Right lobe of liver (tissue), 6 donors: ENCODE measurements at places on chromosomes 6 and 20.
A peak's percentile ranks its signal among the peaks of the same experiment; 100 is the strongest.

GRCh38 chr6:144488590-144488989 lies 203.5 kb downstream of the UTRN start:
- no peak for DNase-seq

DNA sequence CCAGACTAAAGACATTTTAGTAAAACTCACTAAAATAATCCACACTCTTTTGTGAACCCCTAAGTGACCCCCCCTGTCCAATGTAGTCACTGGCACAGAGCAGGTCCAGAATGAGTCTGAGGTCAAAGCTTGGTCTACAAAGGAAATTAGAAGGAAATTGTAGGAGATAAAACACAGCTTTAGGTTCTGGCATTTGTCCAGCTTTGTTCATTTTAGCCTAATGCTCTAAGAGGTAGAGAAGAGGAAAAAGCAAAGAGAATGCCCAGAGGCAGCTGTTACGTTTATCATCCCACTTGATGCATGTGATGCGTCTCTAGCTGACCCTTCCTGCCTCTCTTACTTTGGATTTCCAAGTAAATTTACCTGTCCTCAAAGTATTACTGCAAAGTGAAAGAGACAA lies 62.5 kb downstream of the CNKSR3 start:
- DNase-seq = no peak

- DNase-seq = no peak
Measured at GRCh38 chr6:2229742-2230141, 15.7 kb downstream of the GMDS start.

DNA sequence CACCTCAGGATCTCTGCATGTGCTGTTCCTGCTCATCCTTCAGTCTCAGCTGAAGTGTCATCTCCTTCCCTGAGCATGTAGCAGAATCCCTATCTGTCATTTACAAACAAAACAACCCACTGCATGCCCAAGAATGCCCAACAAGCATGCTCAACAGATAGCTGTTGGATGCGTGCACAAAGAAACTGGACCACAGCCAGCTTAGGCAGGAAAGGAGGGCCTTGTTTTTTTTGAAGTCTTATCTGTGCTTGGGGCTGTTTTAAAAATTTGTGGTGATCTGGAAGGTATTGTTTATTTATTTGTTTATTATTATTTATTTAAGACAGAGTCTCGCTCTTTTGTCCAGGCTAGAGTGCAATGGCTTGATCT lies 18.5 kb upstream of the SLC16A10 start:
- no peak for DNase-seq

GRCh38 chr20:43666376-43667328 lies at the start of gene MYBL2:
Gene MYBL2 (plus strand): TSS chr20:43667114. CDS start chr20:43667284, 170 bp downstream.
- peak; percentile 62 for DNase-seq

- no peak for DNase-seq
Measured at GRCh38 chr20:15902493-15902892, 670.8 kb downstream of the KIF16B start.

DNA sequence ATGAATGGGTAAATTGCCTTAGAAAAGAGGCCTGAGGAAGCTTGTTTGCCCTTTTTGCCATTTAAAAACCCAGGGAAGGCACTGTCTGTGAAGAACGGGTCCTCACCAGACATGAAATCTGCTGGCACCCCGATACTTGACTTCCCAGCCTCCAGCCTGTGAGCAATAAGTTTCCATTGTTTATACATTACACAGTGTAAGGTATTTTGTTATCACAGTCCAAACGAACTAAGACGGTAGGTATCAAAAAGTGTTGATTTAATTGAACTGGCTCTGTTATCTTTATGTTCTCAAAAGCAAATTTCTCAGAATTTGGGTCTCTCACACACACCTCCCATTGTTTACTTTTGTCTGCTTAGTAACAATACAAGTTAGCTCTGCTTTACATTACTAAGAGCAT lies 181.1 kb upstream of the MARCKS start:
- no peak for DNase-seq

GRCh38 chr6:104014163-104014959 lies 845.4 kb downstream of the HACE1 start:
- DNase-seq = no peak

DNA sequence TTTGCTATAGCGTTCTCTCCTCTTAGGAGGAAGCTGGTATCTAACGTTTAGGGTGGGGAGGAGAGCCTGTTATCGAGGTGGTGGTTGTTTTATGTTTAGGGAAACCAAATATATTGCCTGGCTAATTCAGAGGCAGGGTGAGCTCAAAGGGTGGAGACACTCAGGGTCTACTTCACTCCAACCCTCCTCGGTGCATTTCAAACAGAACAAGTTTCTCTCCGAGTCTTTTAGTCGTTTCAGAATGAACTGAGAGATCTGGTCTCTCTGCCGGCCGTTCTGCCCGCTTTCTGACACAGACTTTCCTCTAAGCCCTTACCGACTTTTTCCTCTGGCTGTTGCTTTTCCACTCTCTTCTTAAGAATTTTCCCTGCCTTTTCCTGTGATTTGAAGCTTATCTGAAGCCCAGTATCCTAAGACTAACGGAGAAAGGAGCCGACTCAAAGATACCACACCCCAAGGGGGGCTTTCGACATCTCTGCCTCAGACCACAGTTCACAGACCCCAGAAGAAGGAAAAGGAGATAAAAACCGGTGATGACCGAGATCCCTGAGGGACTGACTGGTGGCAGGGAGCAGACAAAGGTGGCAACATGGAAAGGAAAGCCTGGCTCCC lies 865 bp downstream of the STK38 start:
- DNase-seq = no peak

DNA sequence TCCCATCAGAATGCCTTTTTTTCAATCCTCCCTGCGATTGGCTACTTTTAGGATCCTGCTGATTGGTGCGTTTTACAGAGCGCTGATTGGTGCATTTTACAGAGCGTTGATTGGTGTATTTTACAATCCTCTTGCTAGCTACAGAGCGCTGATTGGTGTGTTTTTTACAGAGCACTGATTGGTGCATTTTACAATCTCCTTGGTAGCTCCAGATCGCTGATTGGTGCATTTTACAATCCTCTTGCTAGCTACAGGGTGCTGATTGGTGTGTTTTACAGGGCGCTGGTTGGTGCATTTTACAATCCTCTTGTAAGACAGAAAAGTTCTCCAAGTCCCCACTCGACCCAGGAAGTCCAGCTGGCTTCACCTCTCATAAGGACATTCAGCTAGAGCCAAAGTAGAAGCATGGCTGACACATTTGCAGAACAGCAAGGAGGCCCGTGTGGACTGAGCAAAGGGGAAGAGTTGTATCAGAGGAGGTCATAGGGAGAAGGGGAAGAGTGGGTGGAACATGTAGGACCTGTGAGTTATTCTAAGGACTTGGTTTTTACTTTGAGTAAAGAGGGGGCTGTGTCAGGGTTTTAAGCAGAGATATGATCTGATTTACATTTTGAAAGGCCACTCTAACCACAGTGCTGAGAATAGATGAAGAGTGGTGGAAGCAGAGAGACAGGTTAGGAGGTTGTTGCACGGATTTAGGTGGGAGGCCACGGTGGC lies 2.6 kb downstream of the ALDH5A1 start:
- no peak for DNase-seq

DNA sequence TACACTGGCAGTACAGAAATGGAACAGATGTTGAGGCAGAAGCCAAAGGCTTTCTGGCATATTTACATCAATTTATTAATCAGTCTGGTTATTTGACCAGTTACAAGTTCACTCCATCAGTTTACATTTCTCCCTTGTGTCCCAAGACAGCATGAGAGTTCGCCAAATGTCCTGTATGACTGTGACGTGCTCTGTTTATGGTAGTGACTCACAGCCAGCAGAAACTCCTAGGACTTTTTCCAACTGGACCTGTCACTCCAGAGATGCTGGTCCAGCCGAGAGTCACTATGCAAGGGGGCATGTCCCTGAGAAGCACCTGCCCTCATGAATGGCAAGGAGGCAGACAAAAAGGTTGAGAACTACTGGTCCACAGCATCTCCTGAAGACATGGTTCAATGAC lies 160.0 kb downstream of the LRFN2 start:
- DNase-seq = no peak

DNA sequence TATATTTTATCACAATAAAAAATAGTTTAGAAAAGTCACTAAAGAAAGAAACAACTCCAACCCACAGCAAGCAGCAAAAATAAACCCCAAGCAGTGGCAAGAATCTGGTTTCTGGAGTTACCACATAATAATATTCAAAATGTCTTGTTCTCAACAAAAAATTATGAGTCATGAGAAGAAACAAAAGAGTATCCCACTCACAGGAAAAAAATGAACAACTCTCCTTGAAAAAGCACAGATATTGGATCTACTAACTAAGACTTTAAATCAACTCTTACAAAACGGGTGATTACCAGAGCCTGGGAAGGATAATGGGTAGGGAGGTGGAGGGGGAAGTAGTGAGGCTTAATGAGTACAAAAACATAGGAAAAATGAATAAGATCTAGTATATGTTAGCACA lies 425.6 kb downstream of the PLCB1 start:
- no peak for DNase-seq

DNA sequence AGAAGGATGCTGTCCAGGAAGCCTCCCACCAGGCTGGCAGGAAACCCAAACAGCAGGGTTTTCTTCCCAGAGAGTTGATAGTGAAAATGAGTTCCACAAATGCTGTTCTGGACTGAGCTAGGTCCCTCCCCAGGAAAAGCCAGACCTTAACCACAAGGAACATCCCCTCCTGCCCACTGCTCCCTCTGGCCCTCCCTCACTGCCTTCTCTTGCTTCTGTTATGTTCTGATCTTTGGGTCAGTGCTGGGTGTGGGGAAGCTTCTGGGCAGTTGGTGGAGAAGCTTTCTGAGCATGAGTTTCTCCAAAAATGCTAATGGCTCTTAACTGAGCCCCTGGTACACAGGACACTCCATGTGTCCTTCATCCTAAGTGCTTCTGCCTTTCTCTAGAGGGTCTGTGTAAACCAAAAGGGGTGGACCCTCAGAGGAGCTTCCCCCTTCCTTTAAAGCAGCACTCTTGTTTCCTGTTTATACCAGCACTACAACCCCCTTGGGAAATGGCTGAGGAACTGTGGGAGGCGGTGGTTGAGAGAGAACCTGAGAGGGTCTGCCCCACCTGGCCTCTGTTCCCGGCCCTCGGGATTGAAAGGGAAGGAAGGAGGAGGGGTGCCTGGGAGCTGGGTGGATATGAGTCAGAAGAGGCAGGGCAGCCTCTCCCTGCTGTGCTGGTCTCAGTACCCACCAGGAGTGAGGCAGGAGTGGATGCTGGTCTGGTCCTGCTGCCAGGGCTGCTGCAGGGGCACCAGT lies 42.0 kb downstream of the CDS2 start:
- no peak for DNase-seq

- DNase-seq = no peak
Measured at GRCh38 chr6:6543181-6543879, 45.2 kb upstream of the LY86 start.

GRCh38 chr20:51884561-51884960 lies 82.2 kb upstream of the SALL4 start:
- no peak for DNase-seq

DNA sequence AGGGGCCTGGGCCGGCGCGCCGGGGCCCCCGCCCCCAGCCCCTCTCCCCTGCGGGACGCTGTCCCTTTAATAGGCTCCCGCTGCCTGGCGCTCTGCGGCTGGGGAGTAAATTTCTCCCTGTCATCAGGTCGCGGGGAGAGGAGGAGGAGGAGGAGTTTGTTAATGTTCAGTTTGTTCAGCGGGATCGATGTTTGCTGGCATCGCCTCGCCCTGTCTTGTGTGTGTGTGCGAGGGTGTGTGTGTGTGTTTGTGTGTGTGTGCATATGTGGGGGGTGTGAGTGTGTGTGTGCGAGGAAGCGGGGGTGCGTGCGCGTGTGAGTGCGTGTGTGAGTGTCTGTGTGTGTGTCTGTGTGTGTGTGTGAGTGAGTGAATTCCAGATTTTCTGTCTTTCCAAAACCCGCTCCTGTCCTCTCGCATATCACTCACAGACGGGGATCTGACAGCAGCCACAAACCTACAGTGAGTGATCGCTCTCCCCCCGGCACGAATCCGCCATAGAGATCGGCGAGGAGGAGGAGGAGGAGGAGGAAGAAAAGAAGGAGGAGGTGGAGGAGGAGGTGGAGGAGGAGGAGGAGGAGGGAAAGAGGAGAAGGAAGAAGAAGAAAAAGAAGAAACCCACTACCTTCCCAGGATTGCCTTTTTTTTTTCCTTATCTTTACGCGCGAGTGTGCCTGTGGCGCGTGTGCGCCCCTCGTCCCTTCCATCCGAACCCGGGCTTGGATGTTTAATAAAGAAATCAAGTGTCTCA lies at the start of gene TSHZ2:
TSHZ2 (plus strand) TSS at position 169 of the 748 bp plus-strand sequence. CDS start 936 bp downstream, outside the sequence.
- peak; percentile 90 for DNase-seq

GRCh38 chr20:38243709-38244020 lies 16.9 kb downstream of the KIAA1755 start:
- no peak for DNase-seq

DNA sequence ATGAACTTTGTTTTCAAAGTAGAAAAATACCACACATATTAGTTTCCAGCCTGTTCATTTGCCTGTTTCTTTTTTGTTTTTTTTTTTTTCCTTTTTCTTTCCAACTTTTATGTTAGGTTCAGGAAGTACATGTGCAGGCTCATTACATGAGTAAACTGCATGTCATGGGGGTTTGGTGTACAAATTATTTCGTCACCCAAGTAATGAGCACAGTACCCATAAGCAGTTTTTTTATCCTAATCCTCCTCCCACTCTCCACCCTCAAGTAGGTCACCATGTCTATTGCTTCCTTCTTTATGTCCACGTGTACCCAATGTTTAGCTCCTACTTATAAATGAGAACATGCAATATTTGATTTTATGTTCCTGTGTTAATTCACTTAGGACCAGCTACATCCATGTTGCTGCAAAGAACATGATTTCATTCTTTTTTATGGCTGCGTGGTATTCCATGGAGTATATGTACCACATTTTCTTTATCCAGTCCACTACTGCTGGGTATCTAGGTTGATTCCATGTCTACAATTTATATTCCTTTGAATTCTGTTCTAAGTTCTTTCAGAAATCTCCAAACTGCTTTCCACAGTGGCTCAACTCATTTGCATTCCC lies 31.8 kb downstream of the SNX14 start:
- DNase-seq = no peak

GRCh38 chr6:76752841-76753240 lies 680.4 kb upstream of the IMPG1 start:
- DNase-seq = no peak

DNA sequence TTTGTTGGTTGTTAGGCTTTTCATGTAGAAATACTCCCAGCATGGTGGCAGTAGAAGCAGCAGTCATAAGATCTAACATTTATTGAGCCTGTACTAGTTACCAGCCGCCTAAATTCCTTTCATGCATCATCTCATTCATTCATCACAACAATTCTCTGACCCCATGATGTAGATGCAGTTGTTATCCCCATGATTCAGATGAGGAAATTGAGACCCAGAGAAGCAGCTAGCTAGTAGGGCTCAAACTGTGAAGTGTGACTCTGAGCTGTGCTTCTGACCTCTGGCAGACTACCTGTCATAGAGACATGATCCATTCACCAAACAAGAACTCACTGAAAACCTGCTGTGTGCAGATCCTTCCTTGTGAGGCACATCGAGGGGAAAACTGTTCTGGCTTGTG lies 16.9 kb downstream of the RREB1 start:
- DNase-seq = no peak

GRCh38 chr6:2042956-2043648 lies 202.3 kb downstream of the GMDS start:
- DNase-seq = no peak

GRCh38 chr6:107179004-107179403 lies 63.7 kb upstream of the BEND3 start:
- DNase-seq = no peak
